Cardiac muscle cell (in vitro differentiated cells and primary cell): ENCODE measurements at places on chromosomes 12 and 14. TPM values are rescaled to one million over a fixed set of nuclear protein-coding genes. Genes with fewer than 3 reads are reported as not detected.

The PTGDR gene
- total RNA-seq: not detected in 2 replicates

The GOLT1B gene
- 7.9 and 9.0 TPM in 2 replicates for total RNA-seq

The OR11H7 gene
- total RNA-seq: not detected in 2 replicates

The RASAL1 gene
- total RNA-seq: 0.32 and 0.33 TPM in 2 replicates

The HHIPL1 gene
- 0.14 and 0.83 TPM in 2 replicates for total RNA-seq

The GAPDH gene
- total RNA-seq: 8,013 and 12,904 TPM in 2 replicates

The C12orf56 gene
- total RNA-seq: not detected in 2 replicates

The SNAPC1 gene
- 12.9 and 13.0 TPM in 2 replicates for total RNA-seq

DNA sequence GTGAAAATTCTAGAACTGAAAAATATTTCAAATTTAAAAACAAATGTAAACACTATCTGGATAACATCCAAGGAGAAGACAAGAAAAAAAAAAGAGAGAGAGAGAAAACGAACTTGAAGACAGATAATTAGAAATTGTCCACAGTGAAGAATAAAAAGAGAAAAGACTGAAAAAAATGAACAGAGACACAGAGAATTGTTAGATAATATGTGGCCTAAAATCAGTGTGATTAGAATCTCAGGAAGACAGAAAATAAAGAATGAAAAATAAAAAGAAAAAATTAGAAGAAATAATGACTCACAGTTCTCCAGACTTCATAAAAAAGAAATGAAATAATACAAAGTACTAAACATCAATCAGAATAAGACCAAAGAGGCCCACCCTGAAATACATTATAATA lies 1209.3 kb downstream of the FSCB start:
- H3K4me3 ChIP-seq: no peak overlapping the region
- no peak for DNase-seq
- H3K4me1 ChIP-seq: no peaks in the 10 kb centered on the region
- H3K36me3 ChIP-seq: no peaks in the 10 kb centered on the region
- H3K27me3 ChIP-seq: no peaks in the 10 kb centered on the region

DNA sequence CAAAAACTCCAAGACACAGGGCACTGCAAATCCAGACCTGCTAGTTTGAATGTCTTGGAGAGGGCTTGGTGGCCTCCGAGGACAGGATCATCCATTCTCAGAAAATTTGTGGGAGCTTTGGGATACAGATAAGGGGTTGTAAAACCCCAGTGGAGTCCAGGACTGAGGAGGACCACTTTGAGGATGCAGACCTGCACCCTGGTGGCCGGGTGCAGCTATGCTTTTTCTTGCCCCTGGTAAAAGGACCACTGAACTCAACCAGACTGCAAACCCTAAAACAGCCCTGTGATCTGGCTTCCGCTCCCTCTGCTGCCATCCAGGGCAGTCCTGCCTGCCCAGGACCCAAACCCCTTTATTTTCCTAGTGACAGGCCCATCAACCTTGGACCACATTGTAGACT lies 169.5 kb upstream of the DAAM1 start:
- no peak overlapping the region for H3K27ac ChIP-seq
- peak; percentile 25 for DNase-seq
- no peak overlapping the region for H3K4me3 ChIP-seq
- H3K4me1 ChIP-seq: peaks cover 21% of the 10 kb centered on the region

DNA sequence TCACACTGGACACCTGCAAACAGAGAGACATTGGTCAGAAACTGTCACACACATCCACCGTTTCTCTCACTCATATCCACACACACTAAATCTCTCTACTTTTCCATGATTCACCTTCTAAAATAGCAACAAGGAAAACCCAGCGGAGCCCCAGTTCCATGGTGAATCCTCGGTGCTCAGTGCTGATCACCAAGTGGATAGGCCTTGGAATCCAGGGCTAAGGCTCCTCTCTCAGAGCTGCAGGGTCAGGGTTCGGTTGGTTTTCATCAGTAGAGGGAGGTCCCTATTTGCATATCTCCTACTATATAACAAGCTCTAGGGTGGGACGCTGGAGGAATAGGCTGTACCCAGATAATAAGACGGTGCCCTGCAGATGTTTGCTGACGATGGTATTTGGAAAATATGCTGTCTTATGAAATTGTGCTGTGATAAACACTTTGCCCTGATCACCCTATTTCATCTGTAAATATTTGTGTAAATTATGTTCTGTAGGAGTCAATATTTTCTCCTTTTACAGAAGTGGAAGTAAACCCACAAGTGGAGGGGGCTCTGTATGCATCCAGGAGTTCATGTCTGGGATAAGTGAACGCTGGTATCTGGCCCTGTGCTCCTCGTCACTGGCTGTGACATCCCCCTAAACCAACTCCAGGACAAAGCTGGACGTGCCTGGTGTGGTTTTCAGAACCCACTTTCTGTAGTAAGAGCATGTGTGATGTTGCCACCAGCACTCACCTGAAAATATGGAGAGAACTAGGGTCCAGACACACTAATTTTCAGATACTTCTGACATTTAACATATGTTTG lies 709.2 kb downstream of the TMEM121 start:
- no peak overlapping the region for H3K4me3 ChIP-seq
- no peaks in the 10 kb centered on the region for H3K36me3 ChIP-seq
- H3K27me3 ChIP-seq: no peaks in the 10 kb centered on the region
- no peak for DNase-seq

DNA sequence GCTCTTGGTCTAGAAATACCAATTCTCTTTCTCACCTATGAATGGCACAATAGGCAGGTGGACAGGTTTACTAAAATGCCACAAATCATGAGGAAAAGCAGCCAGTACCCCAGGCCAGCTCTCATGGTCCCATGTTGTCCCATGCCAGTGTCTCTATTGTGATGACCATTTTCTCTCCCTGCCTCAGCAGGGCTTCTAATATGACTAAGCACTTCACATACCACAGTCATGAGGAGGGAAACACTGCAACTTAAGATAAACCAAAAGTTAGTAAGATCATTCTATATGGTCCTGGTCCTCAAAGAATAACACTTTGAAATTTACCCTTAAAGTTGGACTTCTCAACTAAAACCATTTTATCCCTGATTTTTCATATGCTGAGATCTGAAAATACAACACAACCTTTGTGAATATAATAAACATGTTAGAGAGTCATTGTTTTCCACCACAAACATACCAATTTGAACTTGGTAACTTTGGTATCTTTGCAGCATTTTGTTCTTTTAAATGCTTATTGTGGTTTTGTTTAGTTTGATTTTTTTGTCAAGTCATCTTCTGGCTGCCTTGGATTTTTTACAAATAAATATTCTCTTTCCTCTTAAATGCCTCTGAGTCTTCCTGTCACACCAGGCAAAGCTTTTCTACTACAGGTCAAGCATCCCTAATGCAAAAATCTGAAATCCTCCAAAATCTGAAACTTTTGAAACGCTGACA lies 3.6 kb downstream of the TTC5 start:
- H3K4me1 ChIP-seq: peaks cover 6% of the 10 kb centered on the region
- no peaks in the 10 kb centered on the region for H3K27me3 ChIP-seq
- no peak overlapping the region for H3K4me3 ChIP-seq
- no peak overlapping the region for H3K27ac ChIP-seq

DNA sequence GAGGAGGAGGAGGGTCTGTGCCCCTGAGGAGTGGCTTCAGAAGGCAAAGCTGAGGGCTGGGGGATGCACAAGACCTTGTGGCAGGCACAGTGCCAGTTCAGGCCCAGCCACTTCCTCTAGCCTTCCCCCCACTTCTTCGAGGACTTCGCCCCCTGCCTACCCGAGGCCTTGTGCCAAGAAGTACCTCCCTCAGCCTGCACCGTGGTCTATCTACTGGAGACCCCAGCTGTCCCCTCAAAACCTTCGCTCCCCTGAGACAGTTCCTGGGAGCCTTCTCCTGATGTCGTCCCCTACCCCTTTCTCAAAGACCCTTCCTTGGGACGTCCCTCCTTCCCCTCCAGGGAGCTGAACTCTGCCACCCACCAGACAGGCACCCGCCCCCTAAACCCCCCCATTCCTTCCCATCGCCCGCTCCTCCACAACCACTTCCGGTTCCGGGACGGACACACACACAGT lies 604 bp downstream of the ZNF384 start:
- peak; percentile 35 for DNase-seq
- H3K36me3 ChIP-seq: peaks cover 5% of the 10 kb centered on the region
- H3K4me1 ChIP-seq: peaks cover 13% of the 10 kb centered on the region

- no peak within 1 kb of the TSS for H3K4me3 ChIP-seq
- H3K4me1 ChIP-seq: no peaks in the 10 kb centered on the region
- H3K36me3 ChIP-seq: no peaks in the 10 kb centered on the region
These were observed at the start of gene IFNG-AS1 for GRCh38 chr12:67989184-67989920. Gene IFNG-AS1 (plus strand): TSS chr12:67989447.

DNA sequence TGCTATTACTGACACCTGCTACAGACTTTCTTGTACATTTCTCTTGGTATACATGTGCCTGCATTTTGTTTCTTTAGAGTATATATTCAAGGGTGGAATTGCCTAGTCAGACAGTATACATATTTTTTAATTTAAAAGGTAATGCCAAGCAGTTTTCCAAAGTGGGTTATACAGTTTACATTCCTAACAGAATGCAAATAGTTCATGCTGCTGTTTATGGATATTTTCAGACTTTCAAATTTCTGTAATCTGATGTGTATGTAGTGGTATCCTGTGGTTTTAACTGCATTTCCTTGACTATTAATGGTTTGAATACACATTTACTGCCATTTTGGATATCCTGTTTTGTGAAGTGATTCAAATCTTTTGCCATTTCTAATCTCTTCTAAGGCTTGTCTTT lies 55.5 kb upstream of the VCPKMT start:
- no peak for DNase-seq
- no peak overlapping the region for H3K4me3 ChIP-seq
- H3K27me3 ChIP-seq: no peaks in the 10 kb centered on the region
- H3K4me1 ChIP-seq: no peaks in the 10 kb centered on the region
- no peak overlapping the region for H3K27ac ChIP-seq

GRCh38 chr12:68293347-68293746 lies 38.8 kb downstream of the MDM1 start:
- DNase-seq: no peak
- no peak overlapping the region for H3K27ac ChIP-seq
- no peaks in the 10 kb centered on the region for H3K27me3 ChIP-seq
- no peaks in the 10 kb centered on the region for H3K4me1 ChIP-seq
- H3K4me3 ChIP-seq: no peak overlapping the region

- no peak overlapping the region for H3K4me3 ChIP-seq
- H3K36me3 ChIP-seq: no peaks in the 10 kb centered on the region
These were observed 185.6 kb downstream of the EPS8 start for GRCh38 chr12:15603474-15604085.

GRCh38 chr12:55675666-55676065 lies 32.0 kb downstream of the ITGA7 start:
- DNase-seq: peak; percentile 18
- H3K27ac ChIP-seq: no peak overlapping the region
- H3K4me1 ChIP-seq: no peaks in the 10 kb centered on the region
- H3K4me3 ChIP-seq: no peak overlapping the region

GRCh38 chr12:109934026-109934425 lies 34.0 kb downstream of the TCHP start:
- no peak overlapping the region for H3K4me3 ChIP-seq
- no peak overlapping the region for H3K27ac ChIP-seq
- no peak for DNase-seq
- peaks cover 56% of the 10 kb centered on the region for H3K36me3 ChIP-seq

DNA sequence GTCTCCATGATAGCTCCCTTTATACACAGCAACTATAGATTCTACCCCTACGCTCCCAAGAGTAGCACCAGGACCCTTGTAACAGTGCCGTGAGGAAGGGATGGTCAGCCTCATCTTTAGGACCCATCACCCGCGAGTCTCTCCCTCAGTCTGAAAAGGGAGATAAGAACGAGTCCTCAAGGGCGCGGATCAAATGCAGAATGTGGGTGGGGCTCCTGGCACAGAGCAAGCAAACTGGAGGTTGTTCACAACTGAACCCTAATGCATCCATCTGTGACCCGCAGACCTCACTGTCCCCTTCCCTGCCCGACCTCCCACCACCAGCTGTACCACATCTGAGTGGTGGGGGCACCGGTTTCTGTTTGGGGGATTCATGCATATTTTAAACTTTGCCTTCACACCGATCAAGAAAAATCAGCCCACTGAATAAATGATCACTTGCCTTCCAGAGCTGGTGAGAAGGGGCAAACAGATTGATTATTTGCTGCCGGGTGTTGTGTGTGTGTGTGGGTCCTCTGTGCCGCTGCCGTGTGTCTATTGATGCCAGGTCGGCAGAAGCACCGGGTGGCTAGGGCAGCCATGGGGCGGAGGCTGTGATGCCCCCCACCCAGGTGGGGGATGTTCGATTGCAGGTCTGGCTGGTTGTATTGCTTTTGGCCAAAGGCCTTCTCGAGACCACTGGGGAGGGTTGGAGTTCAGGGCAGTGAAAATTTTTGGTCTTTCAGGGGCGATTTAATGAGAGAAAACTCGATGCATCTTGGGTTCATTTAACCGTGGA lies 35.7 kb upstream of the BEGAIN start:
- H3K36me3 ChIP-seq: no peaks in the 10 kb centered on the region
- no peak overlapping the region for H3K4me3 ChIP-seq
- no peaks in the 10 kb centered on the region for H3K4me1 ChIP-seq
- no peak for DNase-seq
- H3K27ac ChIP-seq: no peak overlapping the region
- H3K27me3 ChIP-seq: no peaks in the 10 kb centered on the region

GRCh38 chr14:51131516-51131915 lies 36.6 kb upstream of the TRIM9 start:
- no peaks in the 10 kb centered on the region for H3K27me3 ChIP-seq
- no peaks in the 10 kb centered on the region for H3K4me1 ChIP-seq
- H3K27ac ChIP-seq: no peak overlapping the region

DNA sequence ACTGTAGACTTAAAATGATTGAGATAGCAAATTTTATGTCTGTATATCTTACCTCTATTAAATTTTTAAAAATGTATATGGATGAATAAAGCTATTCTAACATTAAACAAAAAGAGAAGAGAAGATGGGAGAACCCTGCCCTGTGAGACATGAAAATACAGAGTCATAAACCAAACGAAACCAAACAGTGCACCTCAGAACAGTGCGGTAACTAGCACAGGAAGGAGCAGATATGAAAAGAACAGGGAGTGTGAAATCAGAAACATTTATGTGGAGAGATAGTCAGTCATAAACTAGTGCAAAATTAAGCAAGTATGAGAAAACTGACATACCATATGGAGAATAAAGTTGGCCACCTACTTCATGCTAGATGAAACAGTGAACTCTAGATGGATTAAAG lies 135.1 kb downstream of the ERC1 start:
- peaks cover 12% of the 10 kb centered on the region for H3K4me1 ChIP-seq
- H3K4me3 ChIP-seq: no peak overlapping the region
- no peaks in the 10 kb centered on the region for H3K36me3 ChIP-seq
- DNase-seq: no peak
- H3K27ac ChIP-seq: no peak overlapping the region
- no peaks in the 10 kb centered on the region for H3K27me3 ChIP-seq

DNA sequence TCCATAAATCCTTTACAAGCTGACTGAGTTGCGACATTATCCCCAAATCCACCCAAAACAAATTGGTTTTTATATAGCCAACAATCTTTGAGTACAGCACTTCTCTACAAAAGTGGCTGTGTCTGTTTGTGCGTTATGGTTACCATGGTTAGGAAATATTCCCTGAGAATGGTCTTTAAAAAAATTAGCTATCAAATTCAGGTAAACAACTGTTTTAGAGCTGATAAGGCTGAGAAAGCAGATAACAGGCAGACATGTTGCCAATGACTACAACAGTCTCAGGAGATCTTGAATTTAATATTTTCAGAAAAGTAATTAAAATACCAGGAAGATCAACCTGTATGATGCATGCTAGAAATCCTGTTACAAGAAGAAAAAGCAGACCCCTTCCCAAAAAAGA lies 248.0 kb downstream of the RASSF9 start:
- H3K27me3 ChIP-seq: no peaks in the 10 kb centered on the region
- DNase-seq: no peak
- no peaks in the 10 kb centered on the region for H3K4me1 ChIP-seq
